GDM1 (cell line): ENCODE measurements at places on chromosomes 1 and 21.

DNA sequence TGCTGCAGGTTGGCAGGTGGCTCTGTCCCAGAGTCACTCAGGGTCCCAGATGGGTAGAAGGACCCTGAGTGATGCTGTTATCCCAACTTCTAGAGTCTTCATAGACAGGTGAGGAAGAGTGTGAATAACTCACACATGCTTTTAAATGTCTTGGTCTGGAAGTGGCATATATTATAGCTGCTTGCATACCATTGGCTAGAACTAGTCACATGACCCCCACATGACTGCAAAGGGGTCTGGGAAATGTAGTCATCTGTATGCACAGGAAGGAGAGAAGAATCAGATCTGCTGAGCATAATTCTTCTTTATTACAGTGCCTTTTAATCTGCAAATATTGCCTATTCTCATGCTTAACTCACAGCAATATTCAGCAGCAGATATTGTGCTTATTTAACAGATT is 28.2 kb upstream of the KLHDC7A start:
- DNase-seq: no peak

- no peak for DNase-seq
Measured at GRCh38 chr1:58045094-58045705, 501.3 kb downstream of the OMA1 start.

- no peak for DNase-seq
Measured at GRCh38 chr21:44397431-44398031, 44.1 kb downstream of the TRPM2 start.

DNA sequence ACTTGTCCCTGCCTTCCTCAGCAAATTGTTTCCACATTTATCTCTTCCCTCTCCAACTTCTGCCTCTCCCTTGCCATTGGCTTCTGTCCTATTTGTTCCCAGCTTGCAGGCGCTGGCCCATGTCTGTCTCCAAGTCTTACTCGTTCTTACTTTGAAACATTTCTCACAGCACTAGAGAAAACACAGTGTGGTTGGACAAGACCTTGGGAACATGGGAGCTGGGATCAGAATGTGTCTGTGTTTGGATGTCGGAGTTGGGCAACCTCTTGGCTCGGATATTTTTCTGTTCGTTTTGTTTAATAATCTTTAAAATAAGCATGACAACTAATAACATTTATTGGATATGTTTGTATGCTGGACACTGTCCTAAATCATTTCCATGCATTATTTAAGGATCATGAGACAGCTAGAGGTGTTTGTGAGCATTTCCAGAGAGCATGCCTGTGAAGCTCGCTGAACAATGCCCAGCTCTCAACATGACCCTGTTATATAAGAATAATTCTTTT is 5.9 kb upstream of the BRWD1 start:
- no peak for DNase-seq

GRCh38 chr1:185486346-185486745 is 169.3 kb upstream of the IVNS1ABP start:
- no peak for DNase-seq

- no peak for DNase-seq
Measured at GRCh38 chr21:16741141-16741665, 771.6 kb upstream of the CXADR start.

DNA sequence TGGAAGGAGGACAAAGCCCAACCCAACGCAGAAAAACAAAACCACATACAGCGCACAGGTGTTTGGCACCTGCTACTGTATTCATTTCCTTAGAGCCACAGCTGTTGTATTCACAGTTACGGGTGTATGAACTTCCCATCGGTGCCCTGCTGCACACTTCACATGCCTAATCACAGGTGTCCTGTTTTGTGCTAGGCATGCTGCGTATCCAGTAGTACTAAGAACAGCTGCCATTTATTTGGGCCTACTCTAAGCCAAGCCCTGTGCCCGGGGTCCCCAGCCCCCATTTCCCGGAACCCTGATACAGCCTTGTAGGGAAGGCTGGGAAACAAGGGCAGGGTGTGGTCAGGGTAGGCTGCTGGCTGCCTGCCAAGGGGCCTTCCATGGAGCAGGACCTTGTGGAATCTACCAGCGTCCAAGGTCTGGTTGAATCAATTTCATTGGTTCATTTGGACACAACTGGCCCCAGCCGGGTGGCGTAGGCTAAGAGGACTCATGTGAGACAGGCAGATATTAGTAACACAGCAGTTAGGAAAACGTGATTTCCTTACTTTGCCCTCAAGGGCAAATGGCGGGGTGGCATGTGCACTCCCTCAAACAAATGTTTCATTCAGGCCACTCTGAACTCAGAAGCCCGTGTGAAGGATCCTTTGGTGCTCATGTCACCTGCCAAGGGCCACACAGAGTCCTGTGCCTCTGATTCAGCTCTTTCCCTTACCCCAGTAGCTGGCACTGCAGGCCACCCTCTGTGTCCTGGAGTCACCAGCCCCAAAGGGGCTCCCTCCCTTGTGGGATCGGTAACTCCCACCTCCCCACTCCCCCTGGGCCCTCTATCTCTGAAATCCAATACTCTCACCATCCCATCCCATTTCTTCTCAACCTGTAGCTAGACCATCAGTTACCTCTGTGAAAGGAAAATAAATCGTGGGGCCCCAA is 986 bp upstream of the RNF186 start:
- DNase-seq: no peak

GRCh38 chr1:185284116-185284515 is 32.9 kb downstream of the IVNS1ABP start:
- no peak for DNase-seq

DNA sequence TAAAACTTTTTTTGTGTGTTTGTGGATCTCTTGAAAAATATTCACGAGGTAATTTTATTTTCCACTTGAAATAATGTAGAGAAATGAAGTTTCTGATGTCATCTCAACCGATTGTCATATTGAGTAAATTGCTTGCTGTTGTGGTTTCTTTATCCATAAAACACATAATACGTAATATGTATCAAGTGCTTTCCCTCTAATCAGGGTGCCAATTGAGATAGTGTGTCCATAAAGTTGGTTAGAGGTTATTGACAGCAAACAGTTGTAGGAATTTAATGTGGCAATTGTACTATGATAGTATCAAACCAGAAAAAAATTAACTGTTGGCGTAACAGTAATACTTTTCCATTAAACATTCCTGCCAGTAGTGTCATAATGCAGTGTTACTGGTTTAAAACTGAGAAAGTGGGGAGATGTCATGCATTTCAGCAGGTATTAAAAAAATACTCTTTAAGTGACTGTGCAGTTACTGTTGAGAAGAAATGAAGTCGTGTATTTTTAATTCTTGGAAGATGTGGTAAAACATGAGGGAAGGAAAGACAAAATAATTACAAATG is 38.3 kb downstream of the USP25 start:
- no peak for DNase-seq

DNA sequence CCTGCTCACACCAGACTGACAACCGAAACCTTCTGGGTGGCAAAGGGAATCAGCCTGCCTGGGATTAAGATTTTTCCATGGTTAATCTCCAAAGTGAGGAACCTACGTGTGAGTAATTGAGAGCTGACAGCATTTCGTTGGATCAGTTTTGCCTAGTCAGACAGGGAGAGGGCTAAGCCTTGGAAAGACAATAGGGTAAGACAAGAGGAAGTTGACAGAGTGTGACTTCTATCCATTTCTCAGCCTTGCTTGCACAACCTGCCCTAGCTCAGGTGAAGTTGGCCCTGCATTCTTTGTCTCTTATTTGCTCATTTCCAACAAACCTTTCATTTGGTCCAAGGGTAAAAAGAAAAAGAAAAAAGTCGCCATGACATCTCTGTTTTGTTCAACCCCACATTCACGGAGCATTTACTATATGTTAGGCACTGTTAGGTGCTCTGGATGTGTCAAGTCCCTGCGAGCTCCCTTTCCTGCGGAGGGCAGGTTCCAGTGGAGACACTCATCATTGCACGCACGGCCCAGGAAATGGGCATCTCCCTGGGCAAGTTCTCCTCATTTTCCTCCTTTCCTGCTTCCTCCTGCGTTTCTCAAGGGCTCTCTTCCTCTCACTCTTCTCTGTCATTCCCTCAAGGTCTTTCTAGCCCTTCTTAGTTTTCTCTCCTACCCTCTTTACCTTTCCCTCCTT is 23.3 kb downstream of the KIRREL1 start:
- DNase-seq: no peak

- no peak for DNase-seq
Measured at GRCh38 chr1:183704131-183704530, 51.0 kb upstream of the APOBEC4 start.

DNA sequence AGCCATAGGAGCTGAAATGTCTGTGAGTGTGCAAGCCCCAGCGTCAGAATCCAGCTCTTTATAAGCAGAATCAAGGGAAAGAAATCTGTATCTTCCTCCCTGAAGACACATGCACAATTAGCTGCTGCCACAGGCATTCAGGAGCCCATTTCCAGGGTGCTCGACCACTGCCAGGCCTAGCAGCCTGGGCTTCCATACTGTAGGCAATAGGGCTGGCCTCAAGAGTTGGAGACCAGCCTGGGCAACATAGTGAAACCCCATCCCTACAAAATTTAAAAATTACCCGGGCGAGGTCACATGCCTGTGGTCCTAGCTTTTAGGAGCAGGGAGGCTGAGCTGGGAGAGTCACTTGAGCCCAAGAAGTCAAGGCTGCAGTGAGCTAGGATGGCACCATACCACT is 41.0 kb downstream of the NEK2 start:
- no peak for DNase-seq

DNA sequence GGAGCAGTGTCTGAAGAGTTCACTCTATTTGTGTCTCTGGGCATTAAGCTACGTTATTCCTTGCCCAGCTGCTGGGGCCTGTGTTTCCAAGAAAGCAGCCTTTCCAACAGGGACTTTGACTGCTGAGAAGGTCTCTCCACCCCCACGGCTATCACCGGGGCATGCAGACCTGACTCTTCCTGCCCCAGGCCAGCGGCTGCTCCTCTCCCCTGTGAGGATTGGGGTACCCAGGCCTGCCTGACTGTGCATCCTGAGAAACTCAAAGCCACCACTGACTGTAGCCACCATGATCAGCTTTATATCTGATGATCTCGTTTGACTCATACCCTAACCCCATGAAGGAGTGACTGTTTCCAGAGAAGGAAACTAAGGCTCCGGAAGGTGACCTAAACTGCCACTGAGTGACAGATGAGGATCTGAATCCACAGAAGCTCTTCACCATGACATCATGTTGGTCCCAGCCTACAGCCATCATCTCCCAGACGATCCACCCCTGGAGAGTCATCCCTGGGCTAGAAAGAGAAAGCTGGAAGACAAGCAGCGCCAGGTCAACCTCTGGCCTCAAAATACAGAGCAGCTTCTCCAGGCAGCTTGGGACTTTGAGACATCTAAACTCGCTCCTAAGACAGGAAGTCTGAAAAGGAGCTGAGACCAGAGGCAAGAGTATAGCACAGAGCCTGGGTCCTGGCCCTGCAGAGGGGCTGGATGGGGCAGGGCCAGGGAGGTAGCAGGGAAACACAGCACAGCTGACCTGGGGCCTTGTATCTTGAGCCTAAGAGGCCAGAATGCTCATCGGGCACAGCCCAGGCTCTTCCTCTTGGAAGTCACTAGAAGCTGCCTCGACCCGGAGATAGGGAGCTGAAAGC is 244.0 kb upstream of the VAMP3 start:
- no peak for DNase-seq

DNA sequence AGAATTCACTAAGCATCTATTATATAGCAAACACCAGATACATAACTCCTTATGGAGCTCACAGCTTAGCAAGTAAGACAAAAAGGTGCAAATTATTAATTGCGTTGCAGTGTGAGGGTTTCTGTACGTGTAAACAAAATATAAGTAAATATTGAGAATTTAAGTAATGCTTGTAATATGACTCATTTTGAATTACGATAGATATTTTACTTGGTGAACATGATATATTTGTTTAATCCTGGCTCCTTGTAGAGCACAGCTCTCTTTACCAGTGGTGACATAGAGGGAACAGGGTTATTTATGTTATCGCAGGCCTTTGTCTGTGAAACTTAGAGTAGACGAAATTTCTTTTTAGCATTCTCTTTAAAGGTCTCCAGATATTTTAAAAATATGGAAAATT is 36.4 kb downstream of the LYPLAL1 start:
- no peak for DNase-seq

DNA sequence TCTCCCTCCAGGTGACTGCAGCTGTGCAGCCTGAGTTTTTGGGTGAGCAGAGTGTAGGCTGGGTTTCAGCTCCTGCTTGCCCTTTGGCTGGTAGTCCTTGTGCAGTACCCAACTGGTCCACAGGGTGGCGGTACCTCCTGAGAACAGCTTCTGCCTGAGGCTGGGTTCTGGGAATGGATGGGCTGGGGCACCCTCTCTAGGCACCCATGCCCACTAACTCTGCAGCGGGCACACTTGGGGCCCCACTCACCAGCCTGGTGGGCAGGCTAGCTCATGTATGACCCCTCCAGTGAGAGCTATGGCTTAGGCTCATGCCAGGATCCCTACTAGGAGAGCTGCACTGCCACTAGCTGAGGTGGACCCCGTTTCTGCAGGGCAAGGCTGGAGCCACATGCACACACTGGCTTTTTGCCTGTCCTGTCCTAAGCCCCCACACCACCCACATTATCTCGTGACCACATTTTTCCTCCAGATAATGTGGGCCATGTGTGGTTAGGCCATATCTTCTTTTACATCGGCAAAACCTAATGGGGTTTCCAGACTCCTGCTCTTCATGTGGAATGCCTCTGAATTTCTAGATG is 15.5 kb upstream of the GSTM4 start:
- DNase-seq: peak; percentile 67

DNA sequence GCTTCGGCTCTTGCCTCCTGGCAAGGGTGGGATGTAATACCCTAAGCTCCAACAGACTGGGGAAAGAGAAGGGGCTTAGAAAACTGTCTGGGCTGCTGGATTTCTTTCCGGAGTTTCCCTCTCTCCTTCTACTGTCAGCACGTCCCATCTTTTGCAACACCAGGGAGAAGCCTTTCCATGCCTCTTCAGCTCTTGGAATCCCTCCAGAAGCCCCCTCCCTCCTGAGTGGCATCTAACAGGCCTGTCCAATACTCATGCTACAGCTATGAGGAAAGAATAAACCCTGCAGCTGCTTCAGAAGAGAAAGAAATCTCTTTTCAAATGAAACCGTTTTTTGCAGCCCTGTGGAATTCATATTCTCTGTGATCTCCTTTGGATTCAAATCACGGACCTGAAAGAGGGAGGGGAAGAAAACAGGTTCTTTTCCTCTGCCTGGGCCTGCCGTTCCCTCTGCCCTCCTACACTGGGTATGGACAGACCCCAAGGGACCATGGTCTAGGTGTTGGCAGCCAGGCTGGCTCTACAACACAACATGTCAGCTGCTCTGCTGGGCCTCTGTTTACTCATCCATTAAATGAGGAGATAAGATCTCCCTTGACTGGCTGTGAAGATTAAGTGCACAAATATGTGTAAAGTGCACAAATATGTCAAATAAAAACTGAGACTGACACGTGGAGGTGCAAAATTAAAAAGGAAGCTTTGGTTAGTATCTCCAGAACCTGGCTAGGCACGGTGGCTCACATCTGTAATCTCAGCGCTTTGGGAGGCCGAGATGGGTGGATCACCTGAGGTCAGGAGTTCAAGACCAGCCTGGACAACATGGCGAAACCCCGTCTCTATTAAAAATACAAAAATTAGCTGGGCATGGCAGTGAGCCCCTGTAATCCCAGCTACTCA is 6.0 kb upstream of the CAPN2 start:
- no peak for DNase-seq

DNA sequence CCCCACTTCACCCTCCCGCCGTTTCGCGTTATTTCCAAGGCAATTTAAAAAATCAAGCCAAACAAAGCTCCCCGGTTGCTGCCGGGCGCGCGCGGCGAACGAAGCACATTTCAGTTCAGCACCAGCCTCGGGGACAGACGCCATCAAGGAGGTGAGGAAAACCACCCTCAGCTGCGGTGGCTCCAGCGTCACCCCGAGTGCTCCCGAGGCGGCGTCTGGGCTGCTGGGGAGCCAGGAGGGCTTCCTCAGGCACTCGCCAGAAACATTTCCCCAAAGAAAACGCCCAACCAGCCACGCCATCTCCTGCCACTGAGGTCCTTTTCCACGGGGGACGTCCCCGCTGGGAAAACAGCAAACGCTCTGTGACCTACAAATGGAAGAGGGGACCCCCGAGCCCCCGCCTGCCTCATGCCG is 623 bp downstream of the GNG4 start:
- DNase-seq: no peak
